ENCODE measurements at places on chromosomes 5 and 9. TPM values are rescaled to one million over a fixed set of nuclear protein-coding genes. Genes with fewer than 3 reads are reported as not detected.
A peak's percentile ranks its signal among the peaks of the same experiment; 100 is the strongest.

Gene STPG3
- total RNA-seq: 1.3 TPM

Gene ADAMTS6
- 0.78 TPM for total RNA-seq

Gene NUDT2
- total RNA-seq: 17.7 TPM

Gene NDUFB6
- total RNA-seq: 193 TPM

Gene OR13C5
- not detected for total RNA-seq

Gene SLC26A2
- total RNA-seq: 2.9 TPM

Gene TNFSF8
- total RNA-seq: 0.46 TPM

Gene TBC1D2
- total RNA-seq: 2.0 TPM

Gene ZCCHC7
- total RNA-seq: 6.3 TPM

- DNase-seq: no peak
These were observed 77.4 kb downstream of the VAV2 start for GRCh38 chr9:133914442-133915342.

DNA sequence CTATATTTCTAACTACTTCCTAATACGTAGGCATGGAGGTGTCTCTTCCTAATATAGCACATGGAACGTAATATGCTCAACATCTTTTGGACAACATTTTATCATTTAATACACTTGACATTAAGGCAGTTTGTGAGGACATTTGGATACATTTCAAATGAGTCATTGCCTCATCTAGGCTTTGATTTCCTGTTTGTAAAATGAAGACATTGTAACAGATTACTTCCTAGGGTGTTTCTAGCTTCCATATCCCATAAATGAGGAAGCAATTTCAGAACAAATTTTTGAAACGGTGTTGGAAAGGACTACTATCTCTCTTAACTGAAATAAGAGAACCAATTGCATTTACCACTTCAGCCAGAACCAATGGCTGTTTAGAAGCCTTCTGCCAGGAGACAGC lies 38.7 kb downstream of the SLC28A3 start:
- no peak for DNase-seq

DNA sequence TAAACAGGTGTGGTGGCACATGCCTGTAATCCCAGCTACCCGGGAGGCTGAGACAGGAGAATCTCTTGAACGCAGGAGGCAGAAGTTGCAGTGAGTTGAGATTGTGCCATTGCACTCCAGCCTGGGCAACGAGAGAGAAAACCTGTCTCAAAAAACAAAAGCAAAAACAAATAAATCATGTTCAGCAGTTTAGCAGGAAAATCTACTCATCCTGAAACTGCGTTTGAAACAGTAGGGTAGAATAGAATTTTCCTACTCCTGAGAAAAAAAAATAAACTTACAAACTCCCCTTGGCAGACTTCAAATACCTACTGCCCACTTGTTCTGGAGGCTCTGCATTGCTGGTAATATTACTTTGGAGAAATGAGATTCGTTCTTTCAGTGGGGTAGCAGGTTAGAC lies 367.7 kb downstream of the GADD45G start:
- no peak for DNase-seq

GRCh38 chr9:21141427-21141882 lies at the start of gene IFNW1:
TSS of gene IFNW1 (minus strand) at chr9:21141832. CDS start at chr9:21141570, 262 bp downstream.
- DNase-seq: no peak

DNA sequence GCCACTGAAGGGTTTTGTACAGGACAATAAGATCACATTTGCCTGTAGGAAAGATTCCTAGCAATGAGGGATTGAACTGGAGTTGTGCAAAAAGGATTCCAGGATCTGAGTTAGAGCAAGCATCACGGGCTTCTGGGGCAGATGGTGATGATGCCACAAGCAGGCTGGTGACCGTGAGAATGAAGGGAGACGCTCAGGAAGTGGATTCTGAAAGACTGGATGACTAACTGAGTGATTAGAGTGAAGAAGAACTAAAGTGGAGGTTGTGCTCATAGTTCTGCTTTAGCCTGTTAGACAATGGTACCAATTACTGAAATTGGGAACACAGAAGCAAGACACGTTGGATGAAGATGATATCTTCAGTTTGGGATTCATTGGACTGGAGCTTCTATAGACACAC lies 168.2 kb downstream of the CD180 start:
- no peak for DNase-seq

GRCh38 chr5:4419281-4419680 lies 720.8 kb upstream of the ADAMTS16 start:
- DNase-seq: no peak

DNA sequence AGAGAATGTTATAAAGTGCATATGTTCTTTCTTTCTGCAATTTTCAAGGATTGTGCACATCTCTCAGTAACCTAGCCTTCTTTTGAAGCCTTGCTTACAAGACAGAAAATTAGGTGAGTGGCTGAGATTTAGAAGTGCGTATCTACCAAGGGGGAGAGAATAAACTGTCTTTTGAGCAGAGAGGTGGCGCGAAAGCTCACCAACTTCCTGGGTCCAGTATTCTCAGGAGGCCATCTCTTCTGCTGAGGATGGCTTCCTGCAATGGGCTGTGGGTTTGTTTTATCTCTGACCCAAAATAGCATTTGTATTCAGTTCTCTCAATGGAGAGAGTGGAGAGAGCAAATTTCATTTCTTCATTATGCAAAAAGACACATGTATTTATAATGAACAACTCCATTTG lies 75.4 kb upstream of the RPS23 start:
- no peak for DNase-seq

DNA sequence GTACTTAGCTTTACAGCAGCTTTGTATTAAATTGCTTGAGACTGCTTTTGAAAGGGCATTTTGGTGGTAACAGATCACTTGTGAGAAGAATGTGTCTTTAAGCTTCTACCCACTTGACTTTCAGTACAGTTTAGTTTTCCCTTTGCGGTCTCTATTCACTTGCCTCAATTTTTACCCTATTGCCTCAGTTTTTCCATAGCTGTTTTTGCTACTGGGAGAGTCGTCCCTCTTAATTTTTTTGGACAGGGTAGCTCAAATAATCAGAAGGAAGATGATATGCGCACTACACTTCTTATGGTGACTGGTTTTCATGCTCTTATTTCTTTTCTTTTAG lies 18.8 kb downstream of the UGCG start:
- no peak for DNase-seq

GRCh38 chr9:77087506-77087905 lies 68.1 kb downstream of the FOXB2 start:
- DNase-seq: no peak

DNA sequence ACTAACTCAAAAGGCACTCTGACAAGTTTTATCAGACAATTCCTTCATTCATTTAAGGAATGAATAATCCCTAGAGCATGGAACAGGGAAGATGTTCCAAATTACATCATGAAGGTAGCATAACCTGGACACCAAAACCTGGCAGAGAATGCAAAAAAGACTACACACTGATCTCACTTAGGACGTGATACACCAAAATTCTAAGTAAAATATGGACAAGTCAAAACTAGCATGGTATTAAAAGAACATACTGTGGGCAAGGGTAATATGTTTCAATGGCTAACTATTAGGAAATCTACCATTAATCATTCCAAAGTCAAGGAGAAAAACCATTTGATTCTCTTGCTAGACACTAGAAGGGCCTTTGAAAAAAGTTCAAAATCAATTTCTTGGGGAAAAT lies 176.5 kb downstream of the HSPA4 start:
- DNase-seq: no peak

GRCh38 chr5:93789173-93790067 lies 48.0 kb upstream of the POU5F2 start:
- no peak for DNase-seq

GRCh38 chr9:18482371-18482770 lies 8.4 kb downstream of the ADAMTSL1 start:
- no peak for DNase-seq

DNA sequence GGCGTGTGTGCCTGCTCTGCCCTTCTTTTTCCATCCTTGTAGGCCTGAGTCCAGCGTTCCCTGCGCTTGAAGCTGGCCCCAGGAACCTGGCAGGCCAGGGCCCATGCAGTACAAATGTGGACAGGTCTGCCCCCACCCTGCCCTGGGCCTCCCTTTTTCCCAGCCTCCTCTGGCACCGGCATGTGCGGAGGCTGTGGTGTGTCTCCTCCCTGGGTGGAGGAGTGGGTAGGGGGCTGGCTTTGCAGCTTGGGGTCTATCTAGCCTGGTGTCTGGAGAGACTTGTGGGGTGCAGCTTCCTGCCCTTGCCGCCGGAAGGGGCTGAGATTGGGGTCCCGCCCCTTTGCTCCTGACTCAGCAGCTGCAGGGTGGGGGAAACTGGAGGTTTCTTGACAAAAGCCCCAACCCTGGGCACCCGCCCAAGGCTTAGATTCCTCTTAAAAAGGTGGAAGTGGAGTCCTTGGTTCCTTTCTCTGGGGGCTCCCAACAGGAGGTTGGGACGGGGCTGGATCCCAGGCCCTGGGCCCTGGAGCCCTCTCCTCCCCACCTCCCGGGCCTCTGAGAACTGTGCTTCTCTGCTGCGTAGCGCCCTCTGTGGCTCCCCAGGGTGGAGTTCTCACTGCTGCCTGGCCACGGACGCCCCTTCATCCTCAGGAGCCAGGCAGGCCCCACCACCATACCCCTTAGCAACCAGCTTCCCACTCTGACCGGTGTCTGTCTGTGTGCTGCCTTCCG lies 18.0 kb downstream of the RXRA start:
- DNase-seq: peak; percentile 88

GRCh38 chr5:10600626-10601245 lies 36.9 kb downstream of the ANKRD33B start:
- DNase-seq: no peak

DNA sequence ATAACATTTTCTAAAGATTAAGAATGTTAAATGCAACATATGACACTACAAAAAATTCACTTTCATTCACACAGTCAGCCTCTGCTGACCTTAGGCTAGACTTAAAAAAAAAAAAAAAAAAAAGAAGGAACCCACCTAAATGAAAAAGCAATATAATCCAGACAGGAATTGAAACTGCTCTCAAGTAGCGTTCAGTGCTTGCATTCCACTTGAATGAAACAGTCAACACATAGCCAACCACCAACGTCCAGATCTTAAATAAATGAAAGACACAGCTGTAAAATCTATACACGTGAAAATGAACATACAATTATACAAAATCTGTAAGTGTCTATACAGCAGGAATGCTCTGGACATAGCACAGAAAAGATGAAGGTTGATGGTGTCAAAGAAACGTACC lies 11.4 kb downstream of the TMEM245 start:
- DNase-seq: no peak

GRCh38 chr5:156497804-156498208 lies 170.8 kb downstream of the SGCD start:
- DNase-seq: no peak
